Fibroblast of gingiva (primary cell): ENCODE measurements at places on chromosomes 1 and 21.
A peak's percentile ranks its signal among the peaks of the same experiment; 100 is the strongest.

DNA sequence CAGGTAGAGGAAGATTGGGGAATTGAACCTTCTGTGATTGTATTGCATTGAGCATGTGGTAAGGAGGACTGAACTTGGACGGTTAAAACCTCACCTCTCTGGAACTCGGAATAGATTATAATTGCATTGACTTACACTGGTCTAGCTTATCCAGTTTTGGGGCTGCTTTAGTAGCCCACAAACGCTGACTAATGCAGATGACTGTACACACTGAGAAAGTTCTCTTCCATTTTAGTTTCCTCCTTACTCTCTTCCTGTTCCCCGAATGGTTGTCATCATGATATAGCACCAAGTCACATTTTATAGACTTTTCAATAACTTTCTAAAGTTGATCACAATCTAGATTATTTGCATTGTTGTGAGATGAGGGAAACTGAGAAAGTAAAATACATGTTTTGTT lies 78.2 kb downstream of the NFIA start:
- no peak for DNase-seq

- peak; percentile 48 for DNase-seq
These were observed 90.8 kb downstream of the DDAH1 start for GRCh38 chr1:85374160-85374559.

DNA sequence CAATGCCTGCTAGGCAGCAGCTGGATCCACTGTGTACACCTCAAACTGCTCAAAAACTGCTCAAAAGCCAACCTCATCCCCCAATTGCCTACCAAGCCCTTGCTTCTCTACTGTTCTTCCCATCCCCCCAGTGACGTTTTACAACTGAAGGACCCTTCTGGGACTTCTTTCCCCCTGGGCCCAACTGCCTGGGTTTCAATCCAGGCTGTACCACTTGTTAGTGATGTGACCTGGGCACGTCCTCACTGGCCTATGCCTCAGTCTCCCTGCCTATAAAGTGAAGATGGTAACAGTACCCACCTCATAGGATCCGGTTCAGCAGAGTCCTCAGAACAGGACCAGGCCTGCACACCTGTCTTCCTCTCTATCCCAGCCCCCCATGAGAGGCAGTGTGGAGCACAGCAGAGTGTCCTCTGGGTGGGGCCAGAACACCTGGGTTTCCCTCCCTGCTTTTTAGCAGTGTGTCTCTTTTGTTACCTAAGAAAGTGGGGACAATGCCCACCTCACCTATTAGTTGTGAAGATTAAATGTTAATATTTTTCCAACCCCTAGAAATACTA lies 1.9 kb upstream of the TEKT2 start:
- no peak for DNase-seq

DNA sequence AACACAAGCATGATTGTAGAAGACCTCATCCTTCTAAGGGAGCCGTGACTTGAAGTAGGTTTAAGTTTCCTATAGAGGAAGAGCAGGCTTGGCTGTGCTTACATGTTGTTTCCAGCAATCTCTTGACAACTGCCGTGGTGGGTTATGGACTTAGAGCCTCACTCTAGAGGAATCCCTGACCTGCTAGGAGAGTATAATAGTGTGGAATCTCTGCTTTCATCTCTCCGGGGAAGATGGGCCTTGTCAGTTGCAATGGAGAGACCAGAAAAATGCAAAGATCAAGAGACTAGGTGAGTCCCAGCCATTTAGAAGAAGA lies 137.6 kb downstream of the MIS18A start:
- DNase-seq, result no peak

GRCh38 chr1:21175670-21176581 lies 771 bp downstream of the EIF4G3 start:
- no peak for DNase-seq

GRCh38 chr1:51966559-51966958 lies 23.9 kb downstream of the RAB3B start:
- no peak for DNase-seq
